ENCODE measurements at places on chromosomes 3 and 15. TPM values are rescaled to one million over a fixed set of nuclear protein-coding genes. Genes with fewer than 3 reads are reported as not detected.

GRM7 gene
- not detected for total RNA-seq

C3orf22 gene
- not detected for total RNA-seq

PSMD6 gene
- 89.2 TPM for total RNA-seq

ZWILCH gene
- 31.8 TPM for total RNA-seq

MAN2C1 gene
- 196 TPM for total RNA-seq

C15orf62 gene
- total RNA-seq, result 1.4 TPM

KNG1 gene
- not detected for total RNA-seq

COLQ gene
- 3.9 TPM for total RNA-seq

PAQR9 gene
- not detected for total RNA-seq

TEX55 gene
- not detected for total RNA-seq

GOLGA6L1 gene
- total RNA-seq, result not detected

GFM1 gene
- total RNA-seq, result 50.6 TPM

TNFAIP8L3 gene
- total RNA-seq, result 0.18 TPM

CPN2 gene
- not detected for total RNA-seq

LRRC15 gene
- not detected for total RNA-seq

GP9 gene
- not detected for total RNA-seq

RAD51 gene
- 64.7 TPM for total RNA-seq

CFAP100 gene
- not detected for total RNA-seq

PLSCR2 gene
- 0.11 TPM for total RNA-seq

ST3GAL6 gene
- not detected for total RNA-seq

BCL2A1 gene
- 17.5 TPM for total RNA-seq

TM4SF18 gene
- total RNA-seq, result not detected

CHRNA7 gene
- not detected for total RNA-seq

NAALADL2 gene
- total RNA-seq, result not detected

UMPS gene
- 38.8 TPM for total RNA-seq

FSIP1 gene
- total RNA-seq, result 0.32 TPM

HTR3C gene
- total RNA-seq, result not detected

SFMBT1 gene
- total RNA-seq, result 26.5 TPM

ANKUB1 gene
- total RNA-seq, result not detected

ISL2 gene
- total RNA-seq, result 0.59 TPM

ITIH1 gene
- not detected for total RNA-seq

STOML1 gene
- total RNA-seq, result 9.8 TPM

BTLA gene
- total RNA-seq, result 32.1 TPM

DPPA4 gene
- not detected for total RNA-seq

LDHAL6B gene
- total RNA-seq, result not detected

CTDSPL gene
- 10.5 TPM for total RNA-seq

TIMP4 gene
- not detected for total RNA-seq

GOLGA8R gene
- 10.2 TPM for total RNA-seq

TOP2B gene
- total RNA-seq, result 125 TPM

IL16 gene
- total RNA-seq, result 199 TPM

ADAMTS17 gene
- total RNA-seq, result 1.7 TPM

C3orf20 gene
- total RNA-seq, result 0.20 TPM

CHRM5 gene
- total RNA-seq, result not detected

TRIM42 gene
- not detected for total RNA-seq

IRAK2 gene
- 1.5 TPM for total RNA-seq
